ENCODE measurements at places on chromosomes 12 and 14.

- no peaks in the 10 kb centered on the region for H3K36me3 ChIP-seq
- H3K27me3 ChIP-seq: no peaks in the 10 kb centered on the region
- no peak overlapping the region for H3K4me3 ChIP-seq
- peak overlapping the region; percentile 49 for H3K27ac ChIP-seq
- no peak for DNase-seq
- H3K4me1 ChIP-seq: peaks cover 20% of the 10 kb centered on the region
Measured at GRCh38 chr12:122843455-122843854, 8.2 kb downstream of the HIP1R start.

GRCh38 chr14:57405562-57405961 is 15.2 kb downstream of the NAA30 start:
- H3K27ac ChIP-seq: no peak overlapping the region
- H3K4me3 ChIP-seq: no peak overlapping the region
- DNase-seq: no peak
- H3K27me3 ChIP-seq: no peaks in the 10 kb centered on the region
- H3K36me3 ChIP-seq: peaks cover 25% of the 10 kb centered on the region
- peaks cover 23% of the 10 kb centered on the region for H3K4me1 ChIP-seq

GRCh38 chr14:105015905-105016304 is 5.0 kb downstream of the CDCA4 start:
- H3K27ac ChIP-seq: peak overlapping the region; percentile 33
- H3K27me3 ChIP-seq: no peaks in the 10 kb centered on the region
- H3K4me3 ChIP-seq: no peak overlapping the region
- no peak for DNase-seq

- DNase-seq: no peak
- H3K27me3 ChIP-seq: no peaks in the 10 kb centered on the region
- H3K27ac ChIP-seq: no peak overlapping the region
- no peak overlapping the region for H3K4me3 ChIP-seq
- no peaks in the 10 kb centered on the region for H3K36me3 ChIP-seq
Measured at GRCh38 chr12:92485351-92486348, 217.1 kb upstream of the PLEKHG7 start.

DNA sequence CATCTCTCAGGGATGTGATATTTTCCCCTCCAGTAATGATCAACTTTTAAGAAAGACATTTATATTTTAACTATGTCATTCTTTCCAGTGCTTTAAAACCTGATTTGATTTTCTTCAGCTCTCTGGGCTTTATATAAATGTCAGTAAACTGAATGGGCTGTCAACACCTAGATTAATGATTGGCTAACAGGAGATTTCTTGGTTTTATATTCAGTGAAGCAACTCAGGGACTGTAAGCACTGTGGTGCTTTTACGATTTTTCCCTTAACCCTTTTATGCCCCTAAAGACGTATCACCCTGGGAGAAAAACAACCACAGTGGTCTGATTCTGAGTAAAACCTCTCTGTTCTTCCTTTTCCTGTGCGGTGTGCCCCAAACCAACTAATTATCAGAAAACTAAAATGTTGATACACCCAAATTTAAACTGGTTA is 38.0 kb downstream of the PTGER2 start:
- DNase-seq: no peak
- no peak overlapping the region for H3K27ac ChIP-seq
- no peak overlapping the region for H3K4me3 ChIP-seq
- peaks cover 17% of the 10 kb centered on the region for H3K4me1 ChIP-seq

GRCh38 chr12:122473543-122474323 is 27.0 kb downstream of the ZCCHC8 start:
- peaks cover 26% of the 10 kb centered on the region for H3K36me3 ChIP-seq
- H3K4me3 ChIP-seq: no peak overlapping the region
- peaks cover 4% of the 10 kb centered on the region for H3K4me1 ChIP-seq
- H3K27ac ChIP-seq: no peak overlapping the region

DNA sequence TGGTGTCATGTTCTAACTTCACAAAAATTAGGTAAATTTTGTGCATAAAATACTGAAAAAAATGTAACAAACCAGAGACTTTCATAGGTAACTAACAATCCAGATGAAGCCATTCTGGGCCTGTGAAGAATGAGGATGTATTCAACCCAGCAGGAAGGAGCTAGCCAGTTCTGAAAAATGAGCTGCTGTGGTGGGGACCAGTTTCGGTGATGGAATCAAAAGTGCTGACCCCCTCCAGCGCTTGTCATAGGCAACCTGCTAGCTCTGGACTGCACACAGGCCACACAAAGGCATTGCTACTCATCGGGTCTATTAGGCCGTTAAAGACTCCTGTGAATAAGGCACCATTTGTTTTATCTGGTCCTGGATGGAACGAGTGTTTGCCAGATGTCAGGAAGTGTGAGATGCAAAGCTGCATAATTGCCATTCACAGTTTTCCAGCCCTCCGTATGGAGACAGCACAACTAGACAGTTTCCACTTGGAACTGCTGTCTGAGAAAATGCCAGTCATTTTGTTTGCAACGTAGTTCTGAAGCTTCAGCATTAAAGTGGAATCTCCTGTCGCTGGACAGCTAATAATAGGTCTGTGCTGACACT is 3.3 kb upstream of the RIMBP2 start:
- H3K4me3 ChIP-seq: no peak overlapping the region
- peaks cover 10% of the 10 kb centered on the region for H3K4me1 ChIP-seq

DNA sequence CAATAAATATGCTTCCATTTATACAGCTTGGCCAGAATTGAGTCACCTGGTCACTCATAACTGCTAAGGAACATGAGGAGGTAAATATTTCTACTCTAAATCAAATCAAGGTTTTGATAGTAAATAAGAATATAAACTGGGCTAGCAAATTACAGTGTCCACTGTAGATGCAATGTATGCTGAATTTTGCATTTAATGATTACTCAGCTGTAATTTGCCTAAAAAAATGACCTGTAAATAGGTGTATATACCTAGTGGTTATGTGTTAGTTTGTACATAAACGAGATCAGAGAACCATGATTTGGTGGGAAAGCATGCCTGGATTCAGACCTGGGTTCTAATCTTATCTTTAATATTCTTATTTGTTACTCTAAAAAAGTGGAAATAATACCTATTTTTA is 76.6 kb upstream of the CNTN1 start:
- H3K36me3 ChIP-seq: no peaks in the 10 kb centered on the region
- no peak for DNase-seq
- H3K4me1 ChIP-seq: peaks cover 1% of the 10 kb centered on the region
- H3K27me3 ChIP-seq: peaks cover 4% of the 10 kb centered on the region
- H3K27ac ChIP-seq: no peak overlapping the region

- H3K27me3 ChIP-seq: no peaks in the 10 kb centered on the region
- no peak overlapping the region for H3K27ac ChIP-seq
- peaks cover 4% of the 10 kb centered on the region for H3K4me1 ChIP-seq
- H3K4me3 ChIP-seq: no peak overlapping the region
- no peak for DNase-seq
- no peaks in the 10 kb centered on the region for H3K36me3 ChIP-seq
Measured at GRCh38 chr12:78406828-78407227, 457.7 kb upstream of the SYT1 start.

GRCh38 chr12:107352347-107353081 is 259.2 kb upstream of the CRY1 start:
- H3K36me3 ChIP-seq: no peaks in the 10 kb centered on the region
- peaks cover 4% of the 10 kb centered on the region for H3K27me3 ChIP-seq
- no peak for DNase-seq
- H3K4me1 ChIP-seq: no peaks in the 10 kb centered on the region
- H3K4me3 ChIP-seq: no peak overlapping the region

DNA sequence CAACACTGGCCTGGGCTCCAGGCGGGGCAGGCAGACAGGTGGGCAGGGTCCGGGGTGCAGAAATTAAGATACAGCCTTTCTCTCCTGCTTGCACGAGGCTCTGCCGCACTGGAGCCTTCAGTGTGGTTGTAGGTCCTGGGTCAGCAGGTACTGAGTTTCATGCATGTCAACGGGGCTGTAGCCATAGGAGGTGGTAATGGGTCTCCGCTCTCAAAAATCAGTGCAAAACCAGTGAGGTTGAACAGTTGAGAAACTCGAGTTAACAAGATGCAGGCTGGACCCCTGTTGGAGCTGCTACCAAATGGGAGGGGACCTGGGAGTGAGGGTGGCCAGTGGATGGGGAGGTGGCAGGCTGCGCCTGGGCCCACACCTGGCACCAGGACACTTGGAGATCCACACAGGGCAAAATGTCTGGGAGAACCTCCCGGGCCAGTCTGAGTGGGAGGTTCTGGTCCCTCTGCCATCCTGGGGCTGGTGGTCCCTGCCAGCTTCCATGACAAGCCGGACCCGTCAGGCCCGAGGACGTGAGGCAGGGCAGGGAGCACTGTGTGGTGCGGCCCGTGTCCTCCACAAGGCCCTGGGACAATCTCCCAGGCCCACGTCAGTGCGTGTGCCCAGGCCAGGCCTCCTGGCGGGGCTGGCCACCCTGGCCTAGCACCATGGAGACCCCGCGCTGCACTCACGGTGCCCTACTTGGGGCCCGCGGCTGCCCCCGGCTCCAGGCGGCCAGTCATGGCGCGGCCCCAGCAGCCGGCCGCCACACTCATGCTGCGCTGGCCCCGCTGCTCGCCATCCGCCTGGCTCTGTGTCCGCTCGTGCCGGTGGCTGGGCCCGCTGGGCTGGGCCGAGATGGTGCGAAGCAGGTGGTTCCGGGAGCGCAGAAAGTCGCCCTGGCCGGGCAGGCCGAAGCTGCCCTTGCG is 5.1 kb downstream of the ARL6IP4 start:
- H3K36me3 ChIP-seq: no peaks in the 10 kb centered on the region
- H3K4me1 ChIP-seq: peaks cover 10% of the 10 kb centered on the region
- H3K27ac ChIP-seq: no peak overlapping the region
- no peaks in the 10 kb centered on the region for H3K27me3 ChIP-seq

GRCh38 chr12:46701356-46701755 is 124.4 kb downstream of the SLC38A4 start:
- H3K4me3 ChIP-seq: no peak overlapping the region
- H3K27me3 ChIP-seq: no peaks in the 10 kb centered on the region
- H3K4me1 ChIP-seq: peaks cover 3% of the 10 kb centered on the region

DNA sequence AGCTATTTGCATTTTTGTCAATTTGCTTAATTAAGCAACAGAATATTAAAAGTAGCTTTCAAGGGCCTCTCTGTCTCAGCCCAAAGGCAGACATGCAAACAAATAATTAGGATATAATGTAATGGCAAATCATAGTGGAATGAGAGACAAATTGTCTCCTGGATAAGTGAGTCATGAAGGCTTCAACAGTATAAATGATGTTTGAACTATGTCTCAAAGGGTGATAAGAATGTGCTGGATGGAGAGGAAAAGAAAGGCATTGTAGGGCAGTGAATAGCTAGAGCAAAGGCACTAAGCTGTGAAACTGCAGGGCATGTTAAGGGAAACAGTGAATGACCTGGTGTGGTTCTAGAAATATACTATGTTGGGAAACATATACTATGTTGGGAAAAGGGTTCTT is 53.5 kb upstream of the PPP1R12A start:
- no peak for DNase-seq
- no peak overlapping the region for H3K4me3 ChIP-seq
- H3K4me1 ChIP-seq: peaks cover 13% of the 10 kb centered on the region
- H3K27ac ChIP-seq: no peak overlapping the region

Measured in progenitor cell of endocrine pancreas (in vitro differentiated cells).